ENCODE measurements at places on chromosomes 7 and 10.

DNA sequence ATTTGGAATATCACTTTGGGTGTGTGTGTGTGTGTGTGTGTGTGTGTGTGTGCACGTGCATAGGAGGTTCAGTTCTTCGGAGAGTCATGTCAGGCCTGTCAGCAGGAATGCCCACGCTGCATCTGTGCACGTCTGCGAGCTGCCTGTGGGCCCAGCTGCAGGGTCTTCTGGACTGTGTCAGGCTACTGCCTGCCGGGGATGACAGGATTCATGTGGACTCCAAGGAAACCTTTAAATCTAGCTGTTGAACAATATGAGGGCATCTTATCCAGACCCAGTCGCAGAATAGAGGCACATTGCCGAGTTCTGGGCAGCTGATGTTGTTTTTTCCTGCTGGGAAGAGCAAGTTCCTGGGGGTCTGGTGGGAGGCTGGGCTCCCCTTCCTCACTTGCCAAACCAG lies 19.0 kb downstream of the AQP1 start:
- DNase-seq = no peak

DNA sequence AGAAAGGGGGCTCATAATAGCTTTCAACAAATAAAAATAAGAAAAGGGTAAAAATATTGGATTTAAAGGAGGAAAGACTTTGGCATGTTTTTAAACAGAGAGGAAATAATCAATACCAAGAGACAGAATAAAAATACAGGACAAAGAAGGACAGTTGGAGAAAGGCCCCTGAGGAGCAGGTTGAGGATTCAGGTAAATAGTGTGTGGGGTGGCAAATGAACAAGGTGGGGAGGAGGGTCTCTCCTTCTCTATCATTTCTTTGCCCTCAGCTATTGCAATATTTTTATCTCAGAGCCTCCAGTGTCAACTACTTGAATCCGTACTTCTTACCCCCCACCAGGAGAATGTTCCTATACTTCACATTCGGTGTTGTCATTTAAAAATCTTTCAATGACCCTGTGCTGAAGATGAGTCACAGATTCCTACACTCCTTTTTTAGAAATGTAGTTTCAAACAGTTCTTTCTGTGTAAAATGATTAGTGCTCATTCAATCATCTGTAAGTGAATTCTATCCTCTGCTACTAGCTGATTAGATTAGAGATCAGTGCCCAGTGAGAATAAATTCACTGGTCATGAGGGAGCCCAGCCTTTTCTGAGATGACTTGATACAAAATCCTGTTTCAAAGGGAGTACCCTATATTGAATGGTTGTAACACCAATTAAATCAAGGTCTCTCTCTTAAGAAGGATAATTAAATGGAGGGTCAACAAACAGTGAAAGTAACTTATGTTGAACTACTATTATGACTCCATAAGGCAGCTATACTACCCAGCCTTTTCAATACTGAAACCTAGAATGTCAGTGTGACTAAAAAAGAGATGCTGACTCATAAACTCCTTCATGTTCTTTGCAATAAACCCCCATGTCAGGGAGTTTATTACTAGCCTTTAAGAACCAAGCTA lies 50.4 kb upstream of the WNT16 start:
- no peak for DNase-seq

GRCh38 chr7:156019776-156020565 lies 207.7 kb upstream of the SHH start:
- no peak for DNase-seq

GRCh38 chr7:84049071-84049836 lies 145.3 kb downstream of the SEMA3A start:
- no peak for DNase-seq

DNA sequence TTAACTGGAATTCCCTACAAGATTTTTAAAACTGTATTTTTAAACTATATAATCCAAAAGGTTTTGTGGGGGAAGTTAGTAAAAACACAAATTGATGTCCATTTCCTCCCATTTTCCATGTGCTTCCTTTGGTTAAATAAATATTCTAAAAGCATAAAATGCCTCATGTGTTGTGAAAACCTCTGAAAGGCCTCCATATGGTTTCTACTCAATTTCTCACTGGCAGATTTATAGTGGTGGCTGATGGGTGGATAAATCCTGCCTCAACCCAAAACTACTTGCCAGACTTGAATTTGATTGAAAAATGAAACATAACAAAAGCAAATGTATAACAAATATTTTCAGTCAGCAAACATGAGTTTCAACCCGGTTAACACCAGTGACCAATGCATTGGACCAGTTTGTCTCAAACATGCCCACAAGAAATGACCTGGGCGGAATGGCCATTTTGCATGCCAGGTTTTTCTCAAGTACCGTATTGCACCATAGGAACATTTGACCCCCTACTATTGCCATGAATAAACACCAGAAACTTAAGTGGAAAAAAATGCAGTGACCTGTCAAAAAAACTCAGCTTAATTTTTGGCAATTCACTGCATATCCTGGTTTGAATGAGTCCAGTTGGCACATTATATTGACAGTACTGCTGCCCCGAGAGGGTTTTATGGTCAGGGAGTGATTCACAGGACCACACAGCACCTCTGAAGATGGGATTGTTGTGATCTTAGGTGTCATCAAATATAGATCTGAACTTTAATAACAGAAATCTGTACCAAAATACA lies 454.6 kb upstream of the ANKRD30A start:
- DNase-seq = no peak

DNA sequence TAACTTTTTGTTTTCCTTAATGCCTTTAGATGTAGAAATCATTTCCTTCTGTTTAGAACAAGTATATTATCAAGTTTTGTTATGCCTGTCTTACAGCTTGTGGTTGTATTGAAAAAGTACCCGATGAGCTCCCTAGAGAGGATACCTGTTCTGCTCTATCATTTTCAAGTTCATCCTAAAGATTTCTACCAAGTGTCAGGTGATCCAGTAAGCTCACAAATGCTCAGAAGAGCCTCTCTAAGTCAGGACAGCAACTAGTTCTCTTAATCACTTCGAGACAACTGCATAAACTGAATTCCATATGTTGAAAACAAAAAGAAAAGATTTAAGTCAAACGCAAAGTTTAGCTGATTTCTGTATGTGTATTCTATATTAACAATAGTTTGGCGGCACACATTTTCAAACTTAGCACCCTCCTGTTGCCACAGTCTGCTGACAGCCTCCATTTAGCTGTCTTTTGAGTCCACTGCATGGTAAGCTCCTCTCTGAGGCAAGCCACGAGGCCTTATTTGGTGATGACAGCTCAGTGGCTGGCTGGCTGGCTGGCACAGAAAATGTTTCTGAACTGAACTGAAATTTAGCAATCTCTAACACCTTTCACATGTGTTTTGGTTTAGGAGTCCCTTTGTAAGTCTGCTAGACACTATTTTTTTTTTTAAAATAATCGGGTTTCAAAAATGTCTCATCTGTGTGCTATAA lies 59.4 kb downstream of the SEMA3C start:
- no peak for DNase-seq

DNA sequence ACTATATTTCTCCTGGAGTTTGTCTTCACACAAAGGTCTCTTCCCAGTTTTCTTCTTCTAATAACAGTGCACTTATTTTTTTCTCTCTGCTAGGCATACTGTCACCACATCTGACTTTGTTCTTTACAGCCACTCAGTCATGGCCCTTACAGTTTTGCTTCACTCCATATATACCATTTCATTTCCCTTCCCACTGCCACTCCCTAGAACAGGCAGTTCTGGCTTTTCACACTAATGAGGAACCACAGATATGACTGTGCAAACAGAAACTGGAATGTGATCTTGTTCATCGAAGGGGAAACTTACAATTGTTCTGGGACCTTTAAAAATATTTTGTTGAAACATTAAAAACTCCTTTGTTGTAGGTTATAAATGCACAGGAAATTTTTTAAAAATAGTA lies 67.3 kb downstream of the EPDR1 start:
- peak; percentile 13 for DNase-seq

GRCh38 chr10:61588770-61589211 lies 73.9 kb upstream of the CABCOCO1 start:
- no peak for DNase-seq

GRCh38 chr10:44990302-44990655 lies 10.4 kb upstream of the ZNF22 start:
- DNase-seq = no peak

DNA sequence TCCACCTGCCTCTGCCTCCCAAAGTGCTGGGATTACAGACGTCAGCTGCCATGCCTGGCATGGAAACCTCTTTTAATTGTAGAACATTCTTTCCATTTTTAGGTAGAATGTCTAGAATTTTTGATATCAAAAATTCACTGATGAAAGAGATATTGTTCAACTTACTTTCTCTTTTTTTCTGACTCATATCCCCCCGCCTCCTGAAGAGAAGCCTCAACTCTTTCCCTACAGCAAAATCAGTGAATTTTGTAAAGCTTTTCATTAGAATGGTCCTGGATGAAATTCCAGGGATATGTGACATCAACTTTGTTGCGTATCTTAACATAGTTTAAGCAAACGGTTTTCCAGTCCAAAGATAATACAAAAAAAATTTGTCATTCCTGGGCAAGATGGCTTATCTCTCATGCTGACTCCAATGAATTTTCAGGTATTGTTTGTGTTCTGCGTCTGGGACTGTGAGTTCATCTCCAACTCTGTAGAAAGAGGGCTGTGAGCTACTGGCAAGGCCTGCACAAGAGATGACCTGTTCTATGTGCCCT lies 256.8 kb downstream of the BMPER start:
- DNase-seq = no peak

DNA sequence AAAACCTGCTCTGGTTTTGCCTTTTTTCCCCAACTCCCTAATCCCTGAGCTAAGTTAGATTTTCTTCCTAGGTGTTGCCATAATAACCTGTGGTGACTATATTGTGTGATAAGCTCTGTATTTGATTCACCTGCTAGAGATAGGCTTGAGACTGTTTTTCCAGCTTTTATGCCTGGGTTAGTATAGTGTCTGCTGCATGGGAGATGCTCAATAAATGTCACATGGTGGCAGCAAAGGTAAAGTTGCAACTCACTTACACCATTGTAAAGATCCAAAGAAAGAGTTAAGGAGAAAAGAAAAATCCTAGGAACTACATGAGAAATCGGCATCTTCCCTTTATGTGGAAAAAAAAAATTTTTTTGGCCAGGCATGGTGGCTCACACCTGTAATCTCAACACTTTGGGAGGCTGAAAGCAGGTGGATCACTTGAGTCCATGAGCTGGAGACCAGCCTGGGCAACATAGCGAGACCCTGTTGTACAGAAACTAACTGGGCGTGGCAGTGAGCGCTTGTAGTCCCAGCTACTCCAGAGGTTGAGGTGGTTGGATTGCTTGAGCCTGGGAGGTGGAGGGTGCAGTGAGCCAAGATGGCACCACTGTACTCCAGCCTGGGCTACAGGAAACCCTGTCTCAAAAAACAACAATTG lies 3.7 kb downstream of the CCNJ start:
- no peak for DNase-seq

- no peak for DNase-seq
Measured at GRCh38 chr10:121183236-121183635, 332.1 kb downstream of the WDR11 start.

- no peak for DNase-seq
Measured at GRCh38 chr10:50469288-50469687, 154.5 kb downstream of the SGMS1 start.

GRCh38 chr7:44285561-44285960 lies 39.8 kb downstream of the CAMK2B start:
- DNase-seq = no peak

GRCh38 chr10:86068231-86069054 lies 298.2 kb downstream of the GRID1 start:
- no peak for DNase-seq

- no peak for DNase-seq
Measured at GRCh38 chr7:2710286-2710655, 22.3 kb downstream of the AMZ1 start.

GRCh38 chr10:43229208-43230061 lies 37.4 kb downstream of the RASGEF1A start:
- no peak for DNase-seq

GRCh38 chr7:150755473-150756099 lies 18.4 kb downstream of the GIMAP5 start:
- DNase-seq = no peak

- no peak for DNase-seq
Measured at GRCh38 chr10:100238429-100238828, 9.0 kb upstream of the CHUK start.

DNA sequence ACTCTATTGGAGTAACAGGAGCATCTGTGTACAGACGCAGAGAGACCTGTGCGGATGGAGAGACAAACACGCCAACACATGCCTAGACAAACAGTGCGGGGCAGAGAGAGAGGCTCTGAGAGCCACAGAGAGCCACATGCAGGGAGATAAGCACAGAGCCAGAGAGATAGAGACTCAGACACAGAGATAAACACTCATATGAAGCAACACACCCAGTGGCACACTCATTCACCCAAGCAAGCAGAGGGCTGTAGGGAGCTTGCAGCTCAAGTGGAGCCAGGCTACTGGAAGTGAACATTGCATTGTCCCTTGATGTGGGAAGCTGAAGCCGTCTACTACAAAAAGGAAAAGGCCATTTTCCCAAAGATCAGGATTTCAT lies 46.6 kb upstream of the PODXL start:
- no peak for DNase-seq

GRCh38 chr7:102860351-102860811 lies 52.4 kb upstream of the LRRC17 start:
- no peak for DNase-seq

DNA sequence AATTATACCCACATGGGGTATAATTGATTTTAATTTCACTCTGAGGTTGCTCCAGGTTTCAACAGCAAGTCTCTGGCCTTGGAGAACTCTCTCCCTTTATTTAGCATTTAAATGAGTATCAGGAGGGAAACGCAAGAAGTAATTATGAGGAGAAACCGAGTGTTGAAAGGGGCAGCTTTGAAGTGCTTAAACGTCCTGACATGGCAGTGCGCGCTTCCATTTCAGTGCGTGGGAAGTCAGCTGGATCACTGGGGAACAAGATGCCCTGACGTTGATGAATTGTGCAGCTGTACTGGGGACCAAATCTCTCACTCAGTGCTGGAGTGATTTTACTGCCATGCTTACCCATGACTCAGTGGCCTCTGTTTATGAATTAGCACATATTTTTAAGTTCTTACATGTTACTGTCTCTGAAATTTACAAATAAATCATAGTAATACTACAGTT lies 106.0 kb upstream of the PRR15 start:
- no peak for DNase-seq

DNA sequence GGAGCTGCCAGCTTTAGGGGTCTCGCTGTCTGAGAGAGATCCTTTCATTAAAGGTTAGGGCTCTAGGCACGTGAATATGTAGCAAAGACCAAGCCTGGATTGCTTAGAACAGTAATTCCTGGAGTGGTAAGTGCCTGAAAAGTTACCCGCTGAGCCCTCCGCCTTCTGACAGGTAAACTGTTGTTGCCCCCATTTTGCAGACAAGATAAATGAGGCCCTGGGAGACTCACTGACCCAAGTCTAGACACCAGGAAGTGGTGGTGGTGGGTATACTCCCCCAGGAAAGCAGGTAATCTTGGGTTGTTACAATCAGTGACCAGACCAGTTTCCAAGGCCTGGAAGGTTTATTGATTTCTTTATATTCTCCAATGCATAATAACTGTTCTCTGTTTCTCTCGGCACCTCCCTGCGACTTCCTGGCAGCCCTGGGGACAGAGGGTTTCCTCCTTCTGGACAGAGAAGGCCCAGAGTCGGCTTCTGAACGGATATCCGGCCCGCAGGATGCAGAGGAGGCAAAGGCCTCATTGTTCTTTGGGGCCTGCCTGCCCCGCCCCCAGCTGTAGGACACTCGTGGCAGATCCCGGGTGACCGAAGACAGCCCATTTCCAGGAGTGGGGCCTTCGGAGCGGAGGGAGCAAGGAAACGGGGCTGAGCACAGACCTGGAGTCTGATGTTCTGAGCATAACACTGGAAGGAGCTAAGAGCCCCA lies 1.3 kb upstream of the GRK5 start:
- DNase-seq = no peak

GRCh38 chr10:60678978-60679377 lies 99.3 kb upstream of the CDK1 start:
- no peak for DNase-seq

Data from urinary bladder (tissue), 4 donors.